ENCODE measurements at places on chromosomes 7 and 10.
A peak's percentile ranks its signal among the peaks of the same experiment; 100 is the strongest.

DNA sequence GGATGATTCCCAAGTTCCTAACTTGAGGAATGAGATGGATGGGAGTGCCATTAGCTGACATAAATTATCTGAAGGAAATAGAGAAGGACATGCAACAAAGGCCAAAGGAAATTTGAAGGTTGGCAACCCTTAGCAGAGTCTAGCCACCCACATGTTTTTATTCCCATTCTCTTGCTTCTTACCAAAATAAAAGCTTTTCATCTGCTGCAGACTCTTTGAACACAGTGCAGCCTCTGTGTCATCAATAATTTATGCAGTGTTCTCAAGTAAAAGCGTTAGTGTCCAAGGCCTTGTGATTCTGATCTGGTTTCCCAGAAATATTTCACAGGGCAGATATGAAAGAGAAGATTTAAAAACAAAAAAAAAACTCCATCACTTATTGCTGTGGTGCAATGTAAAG lies 98.5 kb downstream of the ST7 start:
- no peak for DNase-seq

DNA sequence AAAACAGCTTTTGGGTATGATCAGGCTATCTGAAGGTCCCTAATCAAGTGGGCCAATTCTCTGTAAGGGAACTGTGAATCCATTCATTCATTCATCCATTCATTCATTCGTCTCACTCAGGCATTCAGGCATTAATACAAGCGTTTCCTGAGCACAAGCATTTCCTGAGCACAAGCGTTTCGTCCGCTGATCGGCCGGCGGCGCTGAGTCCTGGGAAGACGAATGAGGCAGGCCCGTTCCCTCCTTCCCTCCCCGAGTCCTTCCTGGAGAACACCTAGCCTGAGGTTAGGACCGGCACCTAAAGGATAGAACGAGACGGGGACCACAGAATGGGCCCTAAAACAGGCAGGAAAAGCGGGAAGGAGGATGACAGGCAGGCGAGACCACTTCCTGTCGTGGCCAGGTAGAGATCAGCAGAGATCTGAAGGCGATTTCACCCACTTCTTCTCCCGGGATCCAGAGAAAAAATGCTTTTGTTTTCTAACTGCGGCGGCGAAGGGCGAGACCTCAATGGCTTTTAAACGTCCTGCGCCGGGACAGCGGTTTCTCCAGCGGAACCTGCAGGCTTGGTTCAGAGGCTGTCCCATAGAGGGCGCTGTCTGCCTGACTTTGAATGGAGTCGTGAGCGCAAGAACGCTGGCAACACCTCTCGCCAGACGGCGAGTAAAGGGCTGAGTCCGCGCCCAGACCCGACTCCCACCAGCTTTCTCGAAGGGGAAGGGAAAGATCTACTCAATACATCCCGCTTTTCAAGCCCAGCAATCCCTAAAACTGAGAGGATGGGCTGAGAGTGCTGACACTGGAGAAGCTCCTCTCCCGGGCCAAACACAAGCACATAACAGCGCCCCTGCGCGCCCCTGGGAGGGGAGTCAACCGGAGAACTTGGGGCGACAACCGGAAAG lies 2.9 kb upstream of the HMX3 start:
- DNase-seq, result peak; percentile 74

DNA sequence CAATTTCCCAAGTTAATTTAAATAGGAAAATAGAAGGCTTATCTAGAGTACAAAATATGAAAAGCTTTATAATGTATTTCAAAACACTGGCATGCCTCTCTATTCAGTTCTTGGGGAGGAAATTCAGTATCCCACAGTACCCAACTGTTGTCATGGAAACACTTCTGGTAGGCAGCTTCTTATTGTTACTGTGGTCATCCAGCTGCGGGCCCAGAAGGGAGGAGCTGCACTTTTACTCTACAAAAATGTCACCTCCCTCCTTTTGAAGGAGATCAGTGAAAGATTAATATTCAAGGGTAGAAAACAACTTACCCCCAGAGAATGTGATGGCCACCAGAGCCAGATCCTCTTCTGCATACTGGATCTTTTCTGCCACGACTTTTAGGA lies 202.8 kb downstream of the RAPGEF5 start:
- no peak for DNase-seq

GRCh38 chr10:125005312-125006187 lies 63.6 kb downstream of the ZRANB1 start:
- no peak for DNase-seq

- no peak for DNase-seq
Measured at GRCh38 chr7:131265227-131265626, 62.4 kb upstream of the MKLN1 start.

DNA sequence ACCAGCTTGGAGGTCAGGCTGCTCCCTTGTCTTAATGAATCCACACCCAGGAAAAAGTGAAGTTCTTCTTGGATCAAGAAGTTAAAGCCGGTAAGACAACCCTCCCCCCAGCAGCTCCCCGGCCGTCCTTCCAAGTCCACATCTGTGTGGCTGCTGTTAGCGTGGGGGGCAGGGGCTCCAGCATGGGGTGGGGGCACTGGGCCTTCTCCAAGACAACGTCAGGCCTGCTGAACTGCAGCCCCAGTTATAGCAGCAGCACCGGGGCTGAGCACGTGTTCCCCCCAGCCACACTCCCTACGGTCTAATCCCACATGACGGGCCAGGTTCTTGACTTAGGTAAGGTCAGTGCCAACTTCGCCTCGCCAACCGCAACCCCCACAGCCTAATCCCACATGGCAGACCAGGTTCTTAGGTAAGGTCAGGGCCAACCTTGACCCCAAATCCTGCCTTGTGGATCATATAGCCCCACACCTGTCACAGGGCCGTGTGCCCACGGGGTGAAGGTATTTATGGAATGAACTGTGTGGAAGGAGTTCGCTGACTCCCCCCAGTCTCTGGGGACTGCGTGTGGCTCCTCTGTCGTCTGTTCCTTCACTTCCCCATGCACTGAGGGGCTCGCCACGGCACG lies 30.4 kb upstream of the EN2 start:
- no peak for DNase-seq

GRCh38 chr7:18948521-18948920 lies 168.9 kb downstream of the TWIST1 start:
- no peak for DNase-seq

DNA sequence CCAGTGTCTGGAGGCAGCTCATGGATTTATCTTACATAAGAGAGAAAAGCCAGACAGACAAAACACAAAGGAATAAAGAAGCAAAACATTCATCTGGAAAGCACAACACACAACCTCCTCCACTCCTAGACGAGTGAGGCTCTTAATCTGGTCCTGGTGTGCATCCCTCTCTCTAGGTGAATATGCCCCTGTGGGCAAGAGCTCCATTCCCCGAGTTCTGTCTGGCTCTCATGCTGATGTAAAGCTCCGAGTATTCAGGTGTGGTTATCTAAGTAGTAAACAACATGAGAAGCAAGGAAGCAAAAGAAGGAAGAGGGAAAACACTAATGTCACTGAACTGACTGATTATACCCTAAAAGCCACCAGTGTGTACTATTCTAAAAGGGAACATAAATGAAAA lies 47.9 kb upstream of the FEZF1 start:
- DNase-seq, result no peak

DNA sequence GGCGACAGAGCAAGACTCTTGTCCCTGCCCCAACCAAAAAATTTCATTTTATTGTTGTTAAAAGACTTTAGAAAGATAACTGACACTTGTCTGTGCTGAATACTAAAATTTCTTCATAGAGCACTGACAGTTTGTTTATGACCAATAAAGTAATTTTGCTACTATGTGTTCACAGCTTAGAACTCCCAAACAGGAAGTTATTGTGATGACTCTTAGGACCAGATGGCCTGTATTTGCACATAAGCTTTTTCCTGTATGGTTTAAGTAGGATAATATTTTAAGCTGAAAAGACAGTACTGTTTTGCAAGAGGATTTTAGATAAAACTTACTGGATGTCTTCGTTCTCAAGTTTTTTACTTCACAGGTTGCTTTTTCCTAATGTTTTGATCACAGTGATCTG lies 80.7 kb downstream of the MMRN2 start:
- DNase-seq, result no peak

Measured in stimulated activated CD8-positive, alpha-beta memory T cell treated with anti-CD3 and anti-CD28 coated beads, Interleukin-15, amount 100 ng/mL, for 1 hour (primary cell).